ENCODE measurements at places on chromosomes 13 and 19.

GRCh38 chr13:36261976-36262375 is 35.6 kb downstream of the CCDC169 start:
- DNase-seq: no peak

- DNase-seq: no peak
Observed at GRCh38 chr13:50128428-50128931, 113.2 kb downstream of the KCNRG start.

DNA sequence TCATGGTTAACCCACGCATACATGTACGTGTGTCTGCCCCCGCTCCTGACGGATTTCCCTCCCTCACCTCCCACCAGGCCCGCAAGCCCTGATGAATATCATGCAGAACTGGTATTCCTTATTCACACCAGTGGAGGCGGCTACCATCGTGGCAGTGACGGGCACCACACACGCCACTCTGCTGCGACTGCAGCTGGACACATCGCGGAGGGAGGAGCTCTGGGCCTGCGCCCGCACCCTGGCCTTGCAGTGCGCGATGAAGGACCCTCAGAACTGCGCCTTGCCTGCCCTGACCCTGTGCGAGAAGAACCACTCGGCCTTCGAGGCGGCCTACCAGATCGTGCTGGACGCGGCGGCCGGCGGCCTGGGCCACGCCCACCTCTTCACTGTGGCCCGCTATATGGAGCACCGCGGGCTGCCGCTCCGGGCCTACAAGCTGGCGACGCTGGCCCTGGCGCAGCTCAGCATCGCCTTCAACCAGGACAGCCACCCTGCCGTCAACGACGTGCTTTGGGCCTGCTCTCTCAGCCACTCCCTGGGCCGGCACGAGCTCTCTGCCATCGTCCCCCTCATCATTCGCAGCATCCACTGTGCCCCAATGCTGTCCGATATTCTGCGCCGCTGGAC is 35.0 kb downstream of the ZSWIM4 start:
- DNase-seq: no peak

DNA sequence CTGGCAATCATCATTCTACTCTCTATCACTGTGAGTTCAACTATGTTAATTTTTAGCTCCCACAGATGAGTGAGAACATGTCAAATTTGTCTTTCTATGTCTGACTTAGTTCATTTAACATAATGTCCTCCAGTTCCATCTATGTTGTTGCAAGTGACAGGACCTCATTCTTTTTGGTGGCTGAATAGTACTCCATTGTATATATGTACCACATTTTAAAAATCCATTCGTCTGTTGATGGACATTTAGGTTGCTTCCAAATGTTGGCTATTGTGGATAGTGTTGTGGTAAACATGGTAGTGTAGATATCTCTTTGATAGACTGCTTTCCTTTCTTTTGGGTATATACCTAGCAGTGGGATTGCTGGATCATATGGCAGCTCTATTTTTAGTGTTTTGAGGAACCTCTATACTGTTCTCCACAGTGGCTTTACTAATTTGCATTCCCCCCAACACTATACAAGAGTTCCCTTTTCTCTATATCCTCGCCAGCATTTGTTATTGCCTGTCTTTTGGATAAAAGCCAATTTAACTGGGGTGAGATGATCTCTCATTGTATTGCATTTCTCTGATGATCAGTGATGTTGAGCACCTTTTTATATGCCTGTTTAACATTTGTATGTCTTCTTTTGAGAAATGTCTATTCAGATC is 124.1 kb downstream of the PCCA start:
- no peak for DNase-seq

- DNase-seq: no peak
Observed at GRCh38 chr19:17479325-17479791, 9.0 kb downstream of the SLC27A1 start.

All from hematopoietic multipotent progenitor cell treated with erythropoietin and hydrocortisone succinate and interleukin-3 and kit ligand, for 8 days (in vitro differentiated cells).